ENCODE measurements at places on chromosomes 7 and 10. TPM values are rescaled to one million over a fixed set of nuclear protein-coding genes. Genes with fewer than 3 reads are reported as not detected.

GRCh38 chr10:118596426-118597124, 1.1 kb upstream of the PRLHR start:
- H3K27ac ChIP-seq = no peak overlapping the region
- DNase-seq = no peak
- H3K4me1 ChIP-seq = peaks cover 2% of the 10 kb centered on the region

Gene CEP55
- total RNA-seq = 1.6 TPM

- no peaks in the 10 kb centered on the region for H3K36me3 ChIP-seq
- H3K4me1 ChIP-seq = no peaks in the 10 kb centered on the region
- no peak overlapping the region for H3K27ac ChIP-seq
Observed at GRCh38 chr7:150311711-150312110, 11.4 kb upstream of the LRRC61 start.

GRCh38 chr10:99523251-99523773, 9.4 kb upstream of the NKX2-3 start:
- H3K36me3 ChIP-seq = no peaks in the 10 kb centered on the region
- H3K4me3 ChIP-seq = peak overlapping the region; percentile 66
- DNase-seq = no peak

Gene CREB5
- total RNA-seq = 0.80 TPM

Gene PLCE1
- total RNA-seq = not detected

Data from activated B cell treated with CpG ODN at 0.5 μM for 24 hours (primary cell).